Putamen (tissue), 1 donor: ENCODE measurements at places on chromosomes 11 and 22.
A peak's percentile ranks its signal among the peaks of the same experiment; 100 is the strongest.

GRCh38 chr22:27318516-27318915 is 483.0 kb downstream of the MN1 start:
- peak; percentile 58 for DNase-seq

- no peak for DNase-seq
Measured at GRCh38 chr22:36299295-36299694, 46.4 kb downstream of the APOL1 start.

- DNase-seq = peak; percentile 75
Measured at GRCh38 chr22:33923660-33924246, 3.5 kb upstream of the LARGE1 start.

DNA sequence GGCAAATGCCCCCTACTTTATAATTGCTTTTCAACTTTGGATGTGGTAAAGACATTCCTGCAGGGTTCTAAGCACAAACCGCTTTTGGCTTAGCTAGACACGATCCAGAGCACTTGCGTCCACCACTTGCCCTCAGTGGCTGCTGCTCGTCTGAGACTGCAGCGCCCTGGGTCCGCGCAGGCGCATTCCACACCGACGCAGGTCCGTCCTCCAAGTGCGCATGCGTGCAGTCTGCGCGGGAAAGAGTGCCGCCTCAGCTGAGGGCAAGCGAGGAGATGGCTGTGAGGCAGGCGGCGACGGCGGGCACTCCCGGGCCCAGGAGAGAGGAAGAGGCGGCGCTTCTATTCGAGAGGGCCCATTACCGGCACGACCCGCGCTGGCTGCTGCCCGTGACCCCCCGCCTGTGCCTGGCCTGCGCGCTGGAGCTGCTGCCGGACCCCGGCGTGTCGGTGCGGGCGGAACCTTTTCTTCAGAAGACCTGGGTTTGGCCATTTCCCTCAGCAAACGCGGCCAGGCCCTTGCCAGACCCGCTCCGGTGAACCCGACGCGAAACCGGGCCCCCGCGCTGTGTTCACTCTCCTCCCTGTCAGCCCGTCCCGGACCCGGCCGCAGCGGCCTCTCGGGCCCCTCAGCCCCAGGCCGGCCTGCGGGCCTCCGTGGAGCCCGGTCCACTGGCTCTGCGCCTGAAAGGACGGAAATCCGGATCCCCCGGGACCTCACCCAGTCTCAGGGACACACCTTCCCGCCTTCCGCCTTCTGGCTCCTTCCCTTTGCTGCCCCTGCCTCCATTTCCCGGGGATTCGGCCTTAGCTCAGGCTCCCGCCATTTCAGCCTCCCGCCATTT is at the start of gene MEI1:
Gene MEI1 (plus strand): TSS at position 240 of the 844 bp plus-strand sequence. CDS start 36 bp downstream, at position 276.
- DNase-seq = peak; percentile 84

- no peak for DNase-seq
Measured at GRCh38 chr11:108324587-108324986, 101.7 kb downstream of the ATM start.

GRCh38 chr11:1877211-1878136 is 14.2 kb downstream of the PRR33 start:
- no peak for DNase-seq

DNA sequence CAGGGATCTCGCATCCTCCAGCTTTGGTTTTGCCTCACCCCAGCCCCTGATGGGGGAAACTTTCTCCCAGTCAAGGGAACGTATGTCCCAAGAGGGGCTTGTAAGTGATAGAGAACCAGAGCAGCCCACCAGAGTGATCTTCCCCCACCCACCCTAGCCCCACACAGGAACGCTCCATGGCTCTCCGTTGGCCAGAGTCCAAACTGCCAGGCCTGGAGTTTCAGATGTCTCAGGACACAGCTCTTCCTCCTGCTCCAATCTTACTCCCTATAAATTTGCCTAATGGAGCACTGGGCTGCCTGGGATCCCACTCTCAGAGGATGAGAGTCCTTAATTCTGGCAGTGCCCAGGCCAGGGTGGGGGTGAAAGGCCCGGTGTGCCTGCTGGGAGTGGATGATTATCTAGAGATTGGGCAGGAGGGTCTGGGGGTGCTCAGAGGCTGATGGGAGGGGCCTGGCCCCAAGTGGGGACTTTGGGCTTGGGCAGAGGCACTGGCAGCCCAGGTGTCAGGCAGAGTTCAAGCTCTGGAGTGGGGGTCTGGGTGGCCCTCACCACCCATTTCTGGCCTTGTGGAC is 79.9 kb downstream of the WNT7B start:
- DNase-seq = no peak

- DNase-seq = peak; percentile 63
Measured at GRCh38 chr11:86743223-86744118, 56.9 kb upstream of the PRSS23 start.

GRCh38 chr11:95088946-95089619 is 563 bp upstream of the ENDOD1 start:
- DNase-seq = no peak

DNA sequence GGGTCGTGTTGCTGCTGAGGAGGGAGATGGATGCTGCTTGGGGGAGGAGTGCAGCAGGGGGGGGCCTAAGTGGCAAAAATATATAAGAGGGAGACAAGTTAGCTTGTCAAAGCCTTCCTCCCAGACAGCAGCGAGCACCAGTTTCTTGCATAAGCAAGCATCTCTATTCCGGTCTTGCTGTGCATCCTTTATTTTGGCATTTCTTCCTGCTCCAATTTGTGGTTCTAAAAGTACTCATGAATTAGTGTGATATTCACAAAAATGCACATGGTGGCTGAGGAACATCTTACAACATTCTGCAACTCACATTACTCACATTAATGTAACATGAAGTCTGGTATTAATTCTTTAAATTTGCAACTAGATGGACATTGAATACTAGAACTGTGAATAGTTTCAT is 32.1 kb downstream of the GDPD5 start:
- no peak for DNase-seq

- no peak for DNase-seq
Measured at GRCh38 chr11:34475656-34476055, 36.9 kb downstream of the CAT start.

DNA sequence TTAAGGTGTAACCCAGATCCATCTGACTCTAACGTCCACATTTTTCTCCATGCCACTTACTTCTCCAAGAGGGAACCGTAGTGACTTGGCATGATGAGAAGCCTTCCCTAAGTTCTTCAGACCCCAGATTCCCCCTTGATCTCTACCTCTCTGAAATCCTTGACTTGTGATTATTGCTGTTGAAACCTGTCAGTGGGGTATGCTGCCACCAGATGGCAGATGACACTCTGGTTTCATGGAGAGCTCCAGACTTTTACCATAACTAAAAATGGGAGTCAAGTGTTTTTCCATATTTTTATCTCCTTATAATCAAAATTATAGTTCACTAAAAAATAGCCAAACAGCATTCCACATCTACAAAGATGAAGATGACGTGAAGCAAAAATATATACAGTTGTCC is 504.2 kb downstream of the SOX6 start:
- DNase-seq = no peak

DNA sequence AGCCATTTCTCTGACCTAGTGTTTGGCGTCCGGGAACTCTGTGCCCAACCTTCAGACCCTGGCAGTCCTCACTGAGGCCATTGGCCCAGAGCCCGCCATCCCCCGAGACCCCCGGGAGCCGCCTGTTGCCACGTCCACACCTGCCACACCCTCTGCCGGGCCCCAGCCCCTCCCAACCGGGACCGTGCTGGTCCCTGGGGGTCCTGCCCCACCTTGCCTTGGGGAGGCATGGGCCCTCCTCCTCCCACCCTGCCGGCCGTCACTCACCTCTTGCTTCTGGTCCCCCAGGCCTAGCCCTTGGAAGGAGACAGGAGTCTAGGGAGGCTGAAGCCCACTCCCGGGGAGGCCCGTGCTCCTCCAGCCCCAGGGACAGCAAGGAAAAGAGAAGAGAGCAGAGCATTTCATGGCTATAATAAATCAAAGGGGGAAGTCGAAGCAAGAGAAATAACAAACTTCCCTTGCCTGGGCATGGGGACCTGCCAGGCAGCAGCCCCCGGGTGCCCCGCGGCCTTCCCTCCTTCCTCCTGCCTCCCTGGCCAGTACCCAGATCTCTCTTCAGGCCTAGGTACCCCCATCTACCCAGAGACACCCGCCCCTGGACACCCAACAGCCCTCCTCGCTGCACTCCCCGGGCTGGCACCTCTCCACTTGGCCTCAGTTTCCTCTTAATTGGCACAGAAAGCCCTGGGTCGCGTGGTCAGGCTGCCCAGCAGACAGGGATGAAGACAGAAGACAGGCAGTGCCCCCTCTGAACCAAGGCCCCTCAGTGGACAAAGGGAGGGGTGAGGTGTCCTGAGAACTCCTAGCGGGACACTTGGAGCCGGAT is 13.0 kb upstream of the SLC39A13 start:
- DNase-seq = no peak

DNA sequence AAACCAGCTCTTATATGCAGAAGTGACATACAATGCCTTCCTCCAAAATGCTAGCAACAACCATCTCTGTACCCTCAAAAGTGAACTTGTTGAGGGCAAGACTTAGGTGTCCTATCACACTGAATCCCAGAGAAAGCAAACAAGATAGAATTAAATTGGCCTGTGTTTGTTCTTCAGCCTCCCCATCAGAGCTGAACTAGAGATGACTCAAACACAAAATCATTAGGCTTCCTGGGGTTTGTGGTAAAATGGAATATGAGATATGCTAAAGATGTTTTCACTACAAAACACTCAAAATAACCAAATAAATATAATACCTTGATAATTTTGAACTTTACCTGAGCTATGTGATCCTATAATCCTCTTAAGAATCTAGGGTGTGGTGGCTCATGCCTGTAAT is 31.6 kb downstream of the ZNF214 start:
- DNase-seq = no peak

GRCh38 chr22:26529345-26529744 is 17.1 kb upstream of the TFIP11 start:
- no peak for DNase-seq

DNA sequence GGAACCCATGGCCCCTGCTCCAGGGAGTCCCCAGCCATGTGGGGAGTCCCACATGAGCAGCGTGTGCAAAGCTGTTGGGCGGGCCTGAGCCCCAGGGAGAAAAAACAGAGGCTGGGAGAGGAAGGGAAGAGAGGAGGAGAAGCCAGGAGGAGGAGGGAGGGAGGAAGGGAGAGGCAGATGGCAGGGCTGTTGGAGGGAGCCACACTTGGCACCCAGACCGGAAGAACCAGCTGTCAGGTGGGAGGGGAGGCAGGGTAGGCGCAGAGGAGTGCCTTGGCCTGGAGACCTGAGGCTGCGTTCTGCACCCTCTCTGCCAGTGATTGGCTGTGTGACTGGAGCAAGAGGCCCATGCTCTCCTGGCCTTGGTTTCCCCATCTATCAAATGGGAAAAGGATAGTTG is 6.7 kb downstream of the SYNGR1 start:
- DNase-seq = no peak

- DNase-seq = no peak
Measured at GRCh38 chr11:74847395-74847794, 98.7 kb downstream of the RNF169 start.
